ENCODE measurements at places on chromosomes 12 and 14.

GRCh38 chr14:74955229-74956026, at the start of gene PGF:
Gene PGF, minus strand, starts transcription at chr14:74955597. Its CDS starts 355 bp downstream, at chr14:74955242.
- peak; percentile 42 for DNase-seq

- no peak for DNase-seq
These were observed 66.5 kb downstream of the SLC25A47 start for GRCh38 chr14:100389497-100390104.

DNA sequence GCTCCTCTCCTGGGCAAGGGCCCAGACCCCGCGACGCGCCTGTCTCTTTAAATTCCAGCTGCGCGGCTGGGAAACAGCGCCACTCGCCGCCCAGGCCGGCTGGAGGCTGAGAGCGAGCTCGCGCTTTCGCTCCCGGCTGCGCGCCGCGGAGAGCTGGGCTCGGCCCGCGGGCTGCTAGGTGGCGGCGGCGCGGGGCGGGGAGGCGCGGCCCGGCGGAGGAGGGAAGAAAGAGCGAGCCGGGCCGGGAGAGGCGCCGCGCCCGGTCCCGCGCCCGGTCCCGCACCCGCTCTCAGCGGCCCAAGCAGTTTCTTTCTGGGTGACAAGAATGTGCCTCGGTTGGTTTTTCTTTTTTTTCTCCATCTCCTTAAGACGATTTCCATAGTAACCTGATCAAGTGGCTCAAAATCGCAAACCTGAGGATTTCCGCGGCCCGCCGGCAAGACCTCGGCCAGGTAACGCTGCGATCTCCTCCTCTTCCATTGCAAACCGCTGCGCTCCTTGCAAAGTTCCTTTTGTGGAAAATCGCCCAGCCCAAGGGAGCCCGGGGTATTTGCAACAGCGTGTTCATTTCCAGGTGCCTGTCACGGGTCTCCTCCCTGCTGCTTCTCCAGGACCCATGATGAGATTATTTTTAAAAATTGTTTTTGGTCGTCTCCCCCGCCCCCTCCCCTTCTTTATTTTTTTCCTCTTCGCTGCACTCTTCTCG, 259.5 kb upstream of the E2F7 start:
- DNase-seq = peak; percentile 41

- DNase-seq = no peak
These were observed 821.0 kb downstream of the TMEM121 start for GRCh38 chr14:106347291-106347778.
